ENCODE measurements at places on chromosomes 13 and 19.

- no peak for DNase-seq
Observed at GRCh38 chr19:3687774-3688706, 12.2 kb downstream of the PIP5K1C start.

DNA sequence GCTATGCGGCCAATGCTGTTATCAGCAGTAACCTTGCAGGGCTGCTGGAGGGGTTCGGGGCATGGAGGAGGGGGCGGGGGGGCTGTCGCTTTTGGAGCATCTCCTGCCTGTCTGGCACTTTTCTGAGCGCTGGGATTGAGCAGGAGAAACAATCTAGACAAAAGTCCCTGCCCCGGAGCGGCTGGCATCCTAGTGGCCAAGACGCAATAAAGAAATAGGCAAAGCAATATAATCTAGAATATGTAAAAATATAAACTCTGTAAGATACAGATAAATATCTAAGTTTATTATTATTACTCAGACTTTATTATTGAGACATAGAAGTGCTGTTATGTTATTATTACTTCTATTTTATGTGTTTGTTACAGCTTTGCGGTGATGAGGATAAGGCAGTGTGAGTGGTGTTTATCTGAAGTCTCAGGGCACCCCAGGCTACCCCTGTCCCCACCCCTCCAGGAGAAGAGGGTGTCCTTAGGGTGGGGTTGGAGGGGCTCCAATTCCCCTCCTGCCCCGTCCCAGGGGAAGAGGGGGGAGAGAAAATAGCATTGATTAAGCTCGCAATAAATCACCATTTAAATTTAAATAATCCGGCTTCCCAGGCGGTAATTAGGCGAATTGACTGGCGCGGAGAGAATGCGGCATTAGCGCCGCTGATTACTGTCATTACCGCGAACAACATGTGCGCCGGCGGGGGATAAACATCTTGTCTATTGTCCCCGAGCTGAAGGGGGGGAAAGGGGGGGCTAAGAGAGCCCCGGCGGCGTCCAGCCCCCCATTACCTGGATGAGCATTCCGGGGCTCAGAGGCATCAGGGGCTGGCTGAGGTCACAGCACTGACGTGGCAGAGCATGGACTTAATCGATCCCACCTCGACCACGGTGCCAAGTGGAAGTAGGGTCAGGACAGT, 3.2 kb downstream of the NPAS1 start:
- DNase-seq = peak; percentile 19

- no peak for DNase-seq
Observed at GRCh38 chr19:38918526-38918925, 6.5 kb upstream of the CCER2 start.

GRCh38 chr19:58557221-58558065, 968 bp downstream of the UBE2M start:
- DNase-seq = no peak

- no peak for DNase-seq
Observed at GRCh38 chr13:24624801-24625231, 55.4 kb upstream of the ATP12A start.

DNA sequence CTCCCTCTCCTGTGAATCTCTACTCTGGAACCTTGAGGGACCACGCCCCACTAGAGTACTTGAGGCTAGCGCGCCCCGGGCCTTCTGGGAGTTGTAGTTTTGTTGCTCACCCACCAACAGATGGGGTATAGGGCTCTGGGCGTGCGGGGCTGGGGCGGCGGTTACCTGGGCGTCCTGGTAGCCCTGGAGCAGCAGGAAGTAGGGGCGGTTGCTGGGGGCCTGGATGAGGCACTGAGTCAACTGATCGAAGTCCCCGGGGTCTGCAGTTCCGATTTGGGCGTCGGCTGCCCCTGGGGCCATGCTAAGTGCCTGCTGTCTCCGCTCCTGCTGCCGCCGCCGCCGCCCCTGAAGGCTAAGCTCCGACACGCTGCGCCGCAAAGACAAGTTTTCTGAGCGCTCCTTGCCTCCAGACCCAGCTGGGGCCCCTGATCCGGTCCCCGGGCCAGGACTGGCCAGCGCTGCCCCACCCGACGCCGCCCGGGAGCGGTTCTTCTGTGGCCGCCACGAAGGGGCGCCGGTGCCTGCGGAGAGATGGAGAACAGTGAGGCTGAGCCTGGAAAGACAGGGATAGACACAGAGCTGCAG, 5.3 kb downstream of the RASIP1 start:
- DNase-seq = peak; percentile 84

DNA sequence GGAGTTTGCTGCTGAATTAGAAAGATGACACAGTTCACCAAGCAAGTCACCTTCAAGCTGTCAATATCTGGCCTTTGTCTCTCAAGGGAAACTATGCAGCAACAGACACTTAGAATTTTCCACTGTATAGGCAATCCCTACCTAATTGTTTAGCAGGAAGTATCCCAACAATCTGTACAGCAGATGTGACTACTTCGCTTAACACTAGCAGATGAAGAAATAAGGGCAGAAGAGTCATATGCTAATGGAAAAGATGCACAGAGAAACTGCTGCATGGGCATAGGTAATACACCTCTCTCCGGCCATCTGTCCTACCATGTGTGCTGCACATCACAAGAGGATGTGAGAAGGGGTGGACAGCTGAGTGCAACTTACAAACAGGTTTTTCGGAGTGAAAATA, 851.2 kb downstream of the PCDH9 start:
- no peak for DNase-seq

GRCh38 chr13:20142023-20142926, 18.6 kb downstream of the GJA3 start:
- DNase-seq = no peak

DNA sequence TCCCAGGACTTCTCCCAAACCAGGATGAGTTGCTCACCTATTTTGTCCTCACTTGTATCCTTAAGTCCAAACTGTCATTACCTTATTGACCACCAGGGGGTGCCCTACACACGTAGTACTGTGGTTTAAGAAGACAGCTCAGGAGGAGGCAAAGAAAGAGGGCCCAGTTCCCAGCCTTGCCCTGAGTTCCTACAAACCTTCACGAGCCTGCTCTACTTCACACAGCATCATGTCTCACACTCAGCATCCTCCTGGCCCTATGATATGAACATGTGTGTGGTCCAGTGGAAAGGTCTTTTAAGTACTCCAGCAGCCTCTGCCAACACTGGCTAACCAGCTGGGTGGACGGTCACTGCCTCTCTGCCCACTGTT, 8.1 kb upstream of the ZNF784 start:
- DNase-seq = peak; percentile 90

GRCh38 chr13:40536443-40537113, 129.9 kb downstream of the FOXO1 start:
- DNase-seq = no peak

DNA sequence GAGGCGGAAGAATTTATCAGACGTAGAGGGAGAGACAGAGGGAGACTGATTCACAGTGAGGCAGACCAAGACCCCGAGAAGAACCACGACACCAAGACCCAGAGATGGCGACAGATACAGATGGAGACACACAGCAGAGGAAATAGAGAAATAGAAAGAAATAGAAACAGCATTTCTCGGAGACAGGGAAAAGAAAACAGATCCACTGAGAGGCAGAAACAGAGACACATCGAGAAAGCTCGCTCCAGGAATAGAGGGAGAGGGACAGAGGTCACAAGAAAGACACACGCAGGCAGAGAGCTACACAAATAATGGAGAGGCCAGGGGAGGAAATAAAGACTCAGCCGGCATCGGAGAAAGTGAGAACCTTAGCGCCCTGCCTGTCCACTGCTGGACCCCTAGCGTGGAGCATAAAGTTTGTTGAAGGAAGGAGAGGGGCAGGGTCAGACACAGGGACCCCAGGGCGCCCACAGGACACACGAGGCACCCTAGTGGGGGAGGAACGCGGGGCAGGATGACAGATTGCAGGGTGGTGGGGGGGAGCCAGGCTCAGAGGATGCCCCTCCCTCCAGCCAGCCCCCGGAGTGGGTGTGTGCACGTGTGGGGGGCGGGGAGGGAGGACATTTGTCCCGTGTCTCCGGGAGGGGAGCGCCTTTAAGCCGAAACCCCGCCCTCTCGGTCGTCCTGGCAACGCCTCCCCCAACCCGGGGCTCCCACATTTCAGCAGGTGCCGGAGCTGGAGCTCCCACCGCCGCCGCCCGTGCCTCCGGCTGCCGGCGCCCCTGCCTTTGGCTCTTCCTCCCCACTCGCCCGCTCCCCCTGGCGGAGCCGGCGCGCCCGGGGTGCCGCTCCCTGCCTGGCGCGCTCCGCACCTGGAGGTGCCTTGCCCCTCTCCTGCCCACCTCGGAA, at the start of gene PRKCG:
Gene PRKCG, plus strand, starts transcription at position 716 of the 909 bp plus-strand sequence. CDS start 298 bp downstream, outside the sequence.
- DNase-seq = peak; percentile 13

- DNase-seq = no peak
Observed at GRCh38 chr13:57212989-57213388, 46.0 kb downstream of the PRR20E start.

GRCh38 chr19:1924320-1924961, 16.5 kb upstream of the CSNK1G2 start:
- DNase-seq = no peak

DNA sequence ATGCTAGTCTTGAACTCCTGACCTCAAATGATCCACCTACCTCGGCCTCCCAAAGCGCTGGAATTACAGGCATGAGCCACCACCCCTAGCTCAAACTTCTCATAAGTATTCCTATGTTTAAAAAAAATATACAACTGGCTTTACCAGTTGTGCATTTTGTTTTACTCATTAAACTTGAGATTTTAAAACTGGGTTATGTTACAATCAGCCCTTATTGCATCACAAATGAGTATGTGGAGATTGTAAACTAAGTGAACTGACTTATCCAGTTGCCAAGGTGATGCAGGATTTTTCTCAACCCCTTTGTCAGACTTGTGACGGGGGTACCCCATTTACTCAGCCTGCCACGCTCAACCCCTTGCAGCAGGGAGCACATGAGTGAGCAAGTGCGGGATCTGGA, 14.4 kb upstream of the GTF2F2 start:
- DNase-seq = no peak

GRCh38 chr19:3958836-3959765, 11.8 kb downstream of the DAPK3 start:
- DNase-seq = no peak

- no peak for DNase-seq
Observed at GRCh38 chr13:91238036-91238435, 109.5 kb upstream of the MIR17HG start.

DNA sequence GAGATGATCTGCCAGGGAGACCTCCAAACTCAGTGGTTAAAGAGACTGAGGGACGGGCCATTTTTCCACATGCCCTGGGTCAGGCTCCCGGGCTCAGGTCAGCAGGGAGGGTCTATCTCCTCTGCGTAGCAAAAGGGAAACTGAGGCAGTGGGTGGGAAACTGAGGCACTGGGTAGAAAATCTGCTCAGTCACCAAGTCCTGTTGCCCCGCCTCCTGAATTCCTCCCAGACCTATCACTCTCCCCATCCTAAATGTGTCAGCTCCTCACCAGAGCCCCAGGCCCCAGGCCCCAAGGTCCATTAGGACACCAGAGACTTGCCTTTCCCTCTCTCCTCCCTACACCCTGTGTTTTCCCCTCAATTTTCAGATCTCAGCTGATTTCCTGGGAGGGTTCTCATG, 2.4 kb downstream of the CD320 start:
- no peak for DNase-seq

- no peak for DNase-seq
Observed at GRCh38 chr13:51136276-51136980, 25.4 kb upstream of the C13orf42 start.

GRCh38 chr13:23020246-23020843, 160.4 kb upstream of the SGCG start:
- DNase-seq = peak; percentile 4

DNA sequence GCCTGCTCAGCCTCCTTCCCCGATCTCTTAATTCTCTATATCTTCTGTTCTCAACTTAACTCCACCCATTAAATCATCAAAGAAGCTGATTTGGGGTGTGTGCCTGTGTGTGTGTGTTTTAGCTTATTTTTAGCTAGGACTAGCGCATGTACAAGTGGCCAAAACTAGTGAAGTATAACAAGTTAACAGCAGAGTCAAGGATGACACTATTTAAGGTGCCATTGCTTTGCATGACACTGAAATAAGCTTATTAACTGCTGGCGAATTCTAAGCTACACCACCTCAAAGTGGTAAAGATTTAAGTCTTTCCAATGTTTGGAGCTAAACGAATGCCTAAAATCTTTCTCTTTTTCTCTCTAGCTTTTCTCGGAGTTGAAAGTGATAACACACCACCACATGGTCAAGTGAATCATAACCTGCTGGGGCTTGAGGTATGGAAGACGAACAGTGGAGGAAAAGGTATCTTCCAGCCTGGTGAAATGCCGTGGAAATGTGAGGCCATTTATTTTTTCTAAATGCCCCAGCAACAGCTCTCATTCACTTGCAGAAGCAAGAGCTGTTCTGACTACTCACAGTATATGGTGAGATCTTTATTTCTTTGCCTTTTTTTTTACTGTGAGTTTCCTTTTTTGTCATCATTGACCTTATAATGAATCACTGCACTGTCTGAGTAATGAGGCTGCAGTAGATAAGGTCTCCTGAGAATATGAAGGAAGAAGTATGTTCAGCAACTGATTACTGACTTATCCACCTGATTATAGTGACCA, 570.3 kb downstream of the PCDH9 start:
- DNase-seq = no peak

DNA sequence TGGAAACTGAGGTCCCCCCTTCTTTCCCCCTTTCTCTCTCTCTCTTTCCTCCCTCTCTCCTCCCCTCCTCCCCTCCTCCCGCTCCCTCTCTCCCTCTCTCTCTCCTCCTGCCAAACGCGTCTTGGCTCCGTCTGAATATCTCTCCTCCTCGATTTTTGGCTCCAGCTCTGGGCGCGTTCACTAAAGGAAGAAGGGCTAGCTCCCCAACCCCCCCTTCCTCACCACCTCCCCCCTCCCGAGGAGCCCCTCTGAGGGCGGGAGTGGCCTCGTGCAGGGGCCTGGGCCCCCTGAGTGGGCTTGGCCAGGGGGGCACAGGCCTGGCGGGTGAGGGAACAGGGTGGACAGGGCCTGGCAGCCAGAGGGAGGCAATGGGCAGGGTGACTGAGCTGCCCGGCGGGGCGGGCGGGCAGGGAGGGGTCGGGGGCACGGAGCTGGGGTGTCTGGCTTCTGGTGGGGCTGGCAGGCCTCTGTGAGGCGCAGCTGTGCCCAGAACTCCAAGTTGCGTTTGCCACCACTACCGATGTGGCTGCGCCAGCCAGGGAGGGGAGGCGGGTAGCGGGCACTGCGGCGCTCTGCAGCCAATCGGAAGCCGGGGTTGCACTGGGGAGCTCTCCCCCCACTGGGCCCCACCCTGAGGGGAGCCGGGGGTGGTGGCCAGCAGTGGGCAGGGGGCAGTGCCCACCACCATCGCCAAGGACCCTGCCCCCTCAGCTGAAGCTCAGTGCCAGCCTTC, 7.1 kb downstream of the NFIX start:
- no peak for DNase-seq

GRCh38 chr19:12801466-12802266, at the start of the genes PRDX2 and THSD8:
TSS of gene PRDX2 (minus strand) at chr19:12801800. CDS start at chr19:12801261, 539 bp downstream.
TSS of gene THSD8 (plus strand) at chr19:12802069. CDS start at chr19:12802072, 3 bp downstream.
- peak; percentile 95 for DNase-seq

GRCh38 chr19:10737722-10738121, 19.8 kb downstream of the DNM2 start:
- no peak for DNase-seq

GRCh38 chr13:23081220-23081619, 99.6 kb upstream of the SGCG start:
- no peak for DNase-seq

- DNase-seq = no peak
Observed at GRCh38 chr19:7914598-7915045, at the start of gene TGFBR3L. TSS of gene TGFBR3L (plus strand) at chr19:7914830.

- DNase-seq = peak; percentile 75
Observed at GRCh38 chr19:33416307-33417215, 43.1 kb downstream of the CEBPG start.

Data from NCI-H1105 (cell line).